ENCODE measurements at places on chromosomes 7 and 10.
A peak's percentile ranks its signal among the peaks of the same experiment; 100 is the strongest.

GRCh38 chr10:71316786-71317160 lies 2.3 kb upstream of the SLC29A3 start:
- DNase-seq, result no peak

DNA sequence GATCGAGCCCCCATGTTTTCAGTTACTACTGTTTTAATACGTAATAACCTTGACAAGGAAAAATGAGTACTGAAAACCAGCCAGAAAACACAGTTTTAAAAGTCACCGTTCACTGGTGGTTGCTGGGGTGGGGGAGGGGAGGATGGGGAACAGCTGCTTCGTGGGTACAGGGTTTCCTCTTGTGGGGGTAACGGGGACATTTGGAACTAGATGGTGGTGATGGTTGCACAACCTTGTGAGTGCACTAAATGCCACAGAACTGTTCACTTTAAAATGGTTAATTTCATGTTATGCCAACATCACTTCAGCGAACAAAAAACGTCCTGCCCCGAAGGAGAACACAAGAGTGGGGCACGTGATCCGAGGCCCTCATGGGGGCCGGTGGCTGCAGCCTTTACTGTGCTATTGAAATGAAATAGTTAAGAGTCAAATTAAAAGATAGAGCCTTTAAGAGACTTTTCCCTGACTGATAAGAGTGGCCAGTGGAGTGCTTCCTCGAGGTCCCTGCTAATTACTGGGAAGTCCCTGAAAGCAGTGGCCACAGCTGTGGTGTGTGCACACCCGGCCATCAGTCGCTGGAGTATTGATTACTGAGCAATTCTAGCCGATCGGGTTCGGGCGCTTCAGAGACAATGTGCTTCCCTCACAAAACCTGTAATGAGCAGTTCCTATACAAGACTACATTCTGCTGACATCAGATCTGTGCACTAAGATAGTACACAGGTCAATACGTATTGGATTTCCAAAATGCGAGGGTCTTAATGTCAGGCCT lies 80.3 kb downstream of the EBF3 start:
- peak; percentile 12 for DNase-seq

DNA sequence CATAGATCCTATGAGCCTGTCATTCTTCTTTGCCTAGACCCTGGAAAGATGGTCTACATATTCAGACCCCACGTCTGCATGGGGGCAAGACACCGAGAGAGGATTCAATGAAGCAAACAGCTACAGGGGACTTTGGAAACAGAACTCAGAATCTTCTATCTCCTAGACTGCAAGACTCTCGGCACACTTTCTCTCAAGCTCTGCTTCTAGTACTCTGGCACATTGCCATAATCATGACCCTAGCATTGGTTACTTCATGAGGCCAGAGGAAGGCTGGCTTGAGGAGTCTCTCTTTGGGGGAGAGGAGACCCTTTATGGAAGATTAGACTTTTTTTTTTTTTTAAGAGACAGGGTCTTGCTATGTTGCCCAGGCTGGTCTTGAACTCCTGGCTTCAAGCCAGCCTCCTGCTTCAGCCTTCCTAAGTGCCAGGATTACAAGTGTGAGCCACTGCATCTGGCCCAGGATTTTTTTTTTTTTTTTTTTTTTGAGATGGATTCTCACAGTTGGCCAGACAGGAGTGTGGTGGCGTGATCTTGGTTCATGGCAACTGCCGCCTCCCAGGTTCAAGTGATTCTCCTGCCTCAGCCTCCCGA lies 20.7 kb downstream of the CCDC3 start:
- no peak for DNase-seq

DNA sequence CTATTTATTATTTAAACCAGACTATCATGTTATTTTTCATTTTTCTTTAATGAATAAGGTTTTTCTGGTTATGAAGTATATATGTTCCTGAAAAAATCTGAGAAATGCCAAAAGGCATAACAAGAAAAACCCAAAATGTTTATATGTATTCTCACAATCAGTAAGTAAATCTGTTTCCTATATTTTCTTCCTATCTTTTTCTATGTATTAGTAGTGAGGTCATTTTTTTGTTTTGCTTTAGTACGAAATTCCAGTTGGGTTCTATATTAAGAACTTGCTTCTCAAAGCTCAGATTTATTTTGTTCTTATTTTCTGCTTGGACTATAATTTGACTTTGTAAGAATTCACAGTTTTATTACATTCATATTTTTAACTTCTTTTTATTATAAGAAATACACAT lies 287.5 kb upstream of the NFE2L3 start:
- no peak for DNase-seq

DNA sequence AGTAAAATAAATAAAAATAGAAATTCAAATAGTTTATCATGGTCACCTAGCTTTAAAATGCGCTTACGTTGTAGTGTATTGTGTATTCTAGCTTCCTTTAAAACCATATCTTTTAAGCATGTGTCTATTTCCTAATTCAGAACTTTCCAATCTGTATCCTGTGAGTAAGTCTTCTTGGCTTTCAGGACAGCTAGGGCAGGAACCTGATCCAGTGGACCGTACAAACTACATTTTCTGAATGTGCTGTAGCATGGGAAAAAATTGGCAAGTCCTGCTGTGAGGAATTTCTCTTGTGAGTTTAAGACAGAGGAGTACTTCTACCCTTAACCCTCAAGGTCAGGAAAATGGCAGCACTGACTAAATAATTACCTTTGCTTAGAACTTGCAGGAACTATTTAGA lies 12.1 kb downstream of the OPN1SW start:
- no peak for DNase-seq
